ENCODE measurements at places on chromosomes 3 and 15.

GRCh38 chr3:135891121-135891520 lies 74.4 kb upstream of the PPP2R3A start:
- no peak for DNase-seq

- DNase-seq = no peak
These were observed 102.9 kb downstream of the ARNT2 start for GRCh38 chr15:80507131-80507530.

DNA sequence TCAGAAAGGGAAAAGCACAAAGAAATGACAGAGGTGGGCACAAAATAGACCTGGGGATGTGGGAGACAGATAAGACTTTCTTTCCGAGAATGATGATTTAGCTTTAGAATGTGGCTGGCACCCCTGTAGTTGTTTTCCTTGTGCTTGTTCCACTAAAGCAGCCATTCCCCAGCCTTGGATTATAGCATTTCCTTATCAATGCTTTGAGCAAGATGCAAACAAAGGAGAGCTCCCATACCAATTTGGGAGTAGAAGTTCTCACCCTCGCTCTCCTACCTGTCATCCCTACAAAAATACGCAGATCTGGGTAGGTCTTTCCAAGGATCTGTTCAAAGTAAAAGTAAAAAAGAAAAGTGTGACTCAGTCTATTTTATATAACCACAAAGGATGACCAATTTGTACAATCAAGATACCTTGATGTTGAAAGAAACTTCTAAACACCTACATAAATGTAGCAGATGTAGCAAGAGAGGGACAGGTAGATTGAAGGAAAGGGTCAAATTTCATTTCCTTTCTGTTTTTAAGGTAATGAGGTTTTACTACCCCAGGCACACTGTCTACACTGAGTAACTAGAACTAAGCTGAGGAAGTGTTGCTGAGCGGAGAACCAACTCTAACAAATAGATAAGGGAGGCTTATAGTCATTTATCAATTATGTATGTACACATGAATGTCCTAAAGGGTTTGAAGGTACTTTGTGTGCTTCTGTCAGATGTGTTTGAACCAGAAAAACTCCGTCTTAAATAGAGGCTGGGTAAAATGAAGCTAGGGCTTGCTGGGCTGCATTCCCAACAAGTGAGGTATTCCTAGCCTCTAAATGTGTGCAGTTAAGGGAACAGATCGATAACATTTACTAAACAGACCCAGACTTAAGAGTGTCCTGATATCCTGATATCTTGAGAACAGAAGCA lies 91.1 kb upstream of the LRRN1 start:
- no peak for DNase-seq

GRCh38 chr3:22063500-22063899 lies 312.5 kb upstream of the ZNF385D start:
- DNase-seq = no peak

DNA sequence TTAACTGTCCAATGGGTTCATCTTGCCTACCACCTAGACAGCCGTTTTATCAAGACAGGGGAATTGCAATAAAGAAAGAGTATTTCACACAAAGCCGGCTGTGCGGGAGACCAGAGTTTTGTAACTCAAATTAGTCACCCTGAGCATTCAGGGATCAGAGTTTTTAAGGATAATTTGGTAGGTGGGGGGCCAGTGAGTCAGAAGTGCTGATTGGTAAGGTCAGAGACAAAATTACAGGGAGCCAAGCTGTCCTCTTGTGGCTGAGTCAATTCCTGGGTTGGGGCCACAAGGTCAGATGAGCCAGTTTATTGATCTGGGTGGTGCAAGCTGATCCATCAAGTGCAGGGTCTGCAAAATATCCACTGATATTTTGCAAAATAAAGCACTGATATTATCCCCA lies 29.9 kb upstream of the GPD1L start:
- no peak for DNase-seq

GRCh38 chr3:129358177-129358771 lies 70.2 kb downstream of the EFCAB12 start:
- no peak for DNase-seq

DNA sequence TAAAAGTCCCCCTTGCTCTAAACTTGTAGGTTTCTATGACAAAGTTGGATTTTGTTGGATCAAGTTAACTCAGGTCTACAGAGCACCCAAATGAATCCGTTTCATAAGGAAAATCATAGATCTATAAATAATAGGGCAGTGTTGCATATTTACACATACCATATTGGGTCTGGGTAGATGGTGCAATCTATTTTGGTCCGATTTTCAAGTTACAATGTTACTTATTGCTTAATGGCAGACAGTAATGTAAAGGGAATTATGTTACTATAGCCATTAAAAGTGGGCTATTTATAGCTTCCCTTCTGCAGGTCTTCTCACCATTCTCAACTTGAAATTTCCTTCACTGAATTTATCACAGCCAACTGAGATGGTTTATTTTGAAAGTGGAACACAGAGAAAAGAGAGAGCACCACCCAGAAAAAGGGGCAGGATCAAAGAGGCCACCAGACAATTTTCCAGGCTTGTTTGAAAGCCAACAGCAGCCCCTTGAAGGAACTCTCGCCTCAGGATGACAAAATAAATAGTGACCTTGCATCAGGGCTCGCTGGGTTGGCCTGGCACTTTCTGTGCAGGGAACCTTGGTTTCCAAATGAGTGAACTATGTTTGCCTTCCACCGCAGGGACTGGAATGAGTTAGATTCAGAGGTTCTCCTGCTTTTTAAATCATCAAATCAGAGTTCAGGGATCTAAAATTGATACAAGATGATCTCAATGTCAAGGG lies 260.2 kb upstream of the HES1 start:
- no peak for DNase-seq

GRCh38 chr3:150639262-150639661 lies 36.1 kb downstream of the SELENOT start:
- no peak for DNase-seq

GRCh38 chr15:36832774-36833463 lies 253.5 kb downstream of the CDIN1 start:
- DNase-seq = no peak

Data from CD8-positive, alpha-beta T cell (primary cell).